ENCODE measurements at places on chromosomes 6 and 20.

DNA sequence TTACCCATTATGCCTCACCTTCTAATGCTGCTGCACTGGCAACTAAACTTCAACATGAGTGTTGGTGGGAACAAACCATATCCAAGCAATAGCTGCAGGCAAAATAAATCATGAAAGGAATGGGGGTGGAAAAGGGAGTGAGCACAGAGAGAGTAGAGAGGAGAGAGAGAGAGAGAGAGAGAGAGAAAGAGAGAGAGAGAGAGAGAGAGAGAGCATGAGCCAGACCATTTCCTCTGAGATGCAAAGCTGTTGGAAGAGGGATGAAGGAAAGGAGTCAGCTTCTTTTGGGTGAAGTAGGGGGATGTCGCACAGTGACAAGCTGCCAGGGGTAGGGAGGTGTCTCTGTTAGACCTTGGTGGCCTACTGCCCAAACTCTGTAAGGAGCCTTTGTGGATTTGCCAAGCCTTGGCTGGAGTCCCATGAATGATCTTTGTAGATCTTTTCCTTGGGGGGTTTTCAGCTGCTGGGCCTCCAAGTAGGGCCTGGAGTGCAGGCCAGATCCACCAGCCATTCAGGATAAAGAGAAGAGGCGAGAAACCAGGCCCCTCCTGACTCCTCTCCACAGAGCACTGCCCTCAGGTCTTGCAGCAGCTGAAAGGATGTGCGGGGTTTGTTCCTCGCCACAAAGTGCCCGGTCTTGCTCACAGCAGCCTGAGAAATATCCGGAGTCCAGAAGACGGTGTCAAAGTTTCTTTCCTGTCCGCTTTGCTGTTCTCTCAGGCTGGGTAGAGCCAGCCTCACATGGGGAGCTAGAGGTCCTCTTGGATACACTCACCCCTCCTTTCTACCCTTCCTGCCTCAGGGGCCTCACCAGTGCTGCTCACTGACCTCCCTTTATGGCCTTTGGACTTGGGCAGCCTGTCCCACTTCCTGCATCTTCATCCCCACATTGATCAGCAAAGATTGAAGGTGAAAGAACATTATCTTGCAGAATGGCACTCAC lies 17.8 kb downstream of the BTBD3 start:
- no peak for DNase-seq

- DNase-seq = no peak
Measured at GRCh38 chr6:170420283-170420682, 113.7 kb downstream of the FAM120B start.

- DNase-seq = no peak
Measured at GRCh38 chr20:38248133-38248532, 12.4 kb downstream of the KIAA1755 start.

GRCh38 chr20:56634307-56634706 lies 5.2 kb downstream of the TFAP2C start:
- DNase-seq = no peak
